ENCODE measurements at places on chromosomes 2 and 18. TPM values are rescaled to one million over a fixed set of nuclear protein-coding genes. Genes with fewer than 3 reads are reported as not detected.

SCYGR4 gene
- total RNA-seq: not detected

ZBTB7C gene
- 8.6 TPM for total RNA-seq

UGT1A10 gene
- not detected for total RNA-seq

ABCG8 gene
- total RNA-seq: not detected

CFC1 gene
- total RNA-seq: not detected

GPR17 gene
- 0.11 TPM for total RNA-seq

SP100 gene
- 82.3 TPM for total RNA-seq

TIMM21 gene
- 26.7 TPM for total RNA-seq

SCYGR6 gene
- not detected for total RNA-seq

ACKR3 gene
- total RNA-seq: 40.4 TPM

ERMN gene
- not detected for total RNA-seq

ANKRD62 gene
- total RNA-seq: 0.11 TPM

HOXD8 gene
- total RNA-seq: 12.3 TPM

CHN1 gene
- 31.1 TPM for total RNA-seq

ZNF516 gene
- total RNA-seq: 30.5 TPM

IL36B gene
- not detected for total RNA-seq

TFCP2L1 gene
- 1.2 TPM for total RNA-seq

Measured in urinary bladder (tissue), 4 donors.